ENCODE measurements at places on chromosomes 1 and 21. TPM values are rescaled to one million over a fixed set of nuclear protein-coding genes. Genes with fewer than 3 reads are reported as not detected.

MOB3C gene
- total RNA-seq = 14.5 TPM

FAM72C gene
- 0.59 TPM for total RNA-seq

METTL25B gene
- total RNA-seq = 41.3 TPM

FMO2 gene
- 141 TPM for total RNA-seq

DNA sequence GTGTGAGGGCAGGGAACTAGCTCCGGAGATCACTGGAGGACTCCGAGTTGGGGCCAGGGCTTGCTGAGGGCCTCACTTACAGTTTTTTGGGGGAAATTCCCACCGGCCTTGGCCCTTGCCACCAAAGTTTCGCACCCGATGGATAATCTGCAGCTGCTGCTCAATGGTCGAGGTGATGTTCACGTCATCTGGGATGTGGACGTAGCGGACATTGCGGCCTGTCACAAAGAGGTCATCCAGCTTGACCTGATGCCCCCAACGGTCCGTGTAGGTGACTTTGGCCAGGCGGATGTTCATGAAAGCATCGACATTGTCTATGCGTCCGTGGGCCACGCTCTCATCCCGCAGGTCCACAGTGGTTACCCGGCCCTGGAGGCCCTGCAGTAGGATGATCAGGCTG, 4.0 kb downstream of the LSM10 start:
- no peak overlapping the region for H3K27ac ChIP-seq
- no peak for DNase-seq
- no peaks in the 10 kb centered on the region for H3K4me1 ChIP-seq
- no peaks in the 10 kb centered on the region for H3K36me3 ChIP-seq

DNA sequence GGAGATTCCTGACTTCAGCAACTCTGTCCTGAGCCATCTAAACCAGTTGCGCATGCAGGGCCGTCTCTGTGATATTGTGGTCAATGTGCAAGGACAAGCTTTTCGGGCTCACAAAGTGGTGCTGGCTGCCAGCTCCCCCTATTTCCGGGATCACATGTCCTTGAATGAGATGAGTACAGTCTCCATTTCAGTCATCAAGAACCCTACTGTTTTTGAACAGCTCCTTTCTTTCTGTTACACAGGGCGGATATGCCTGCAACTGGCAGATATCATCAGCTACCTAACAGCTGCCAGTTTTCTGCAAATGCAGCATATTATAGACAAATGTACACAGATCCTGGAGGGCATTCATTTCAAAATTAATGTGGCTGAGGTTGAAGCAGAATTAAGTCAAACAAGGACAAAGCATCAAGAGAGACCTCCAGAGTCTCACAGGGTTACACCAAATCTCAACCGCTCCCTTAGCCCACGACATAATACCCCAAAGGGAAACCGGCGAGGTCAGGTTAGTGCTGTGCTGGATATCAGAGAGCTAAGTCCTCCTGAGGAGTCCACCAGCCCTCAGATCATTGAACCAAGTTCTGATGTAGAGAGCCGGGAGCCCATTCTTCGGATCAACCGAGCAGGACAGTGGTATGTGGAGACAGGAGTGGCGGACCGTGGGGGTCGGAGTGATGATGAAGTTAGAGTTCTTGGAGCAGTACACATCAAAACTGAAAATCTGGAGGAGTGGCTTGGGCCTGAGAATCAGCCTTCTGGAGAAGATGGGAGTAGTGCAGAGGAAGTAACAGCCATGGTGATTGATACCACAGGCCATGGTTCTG, 2.3 kb downstream of the ZBTB37 start:
- no peaks in the 10 kb centered on the region for H3K4me1 ChIP-seq
- DNase-seq = peak; percentile 45
- no peaks in the 10 kb centered on the region for H3K27me3 ChIP-seq
- H3K4me3 ChIP-seq = no peak overlapping the region
- H3K27ac ChIP-seq = peak overlapping the region; percentile 39

- no peak for DNase-seq
- H3K4me1 ChIP-seq = no peaks in the 10 kb centered on the region
- no peak overlapping the region for H3K4me3 ChIP-seq
- no peak overlapping the region for H3K27ac ChIP-seq
- H3K27me3 ChIP-seq = no peaks in the 10 kb centered on the region
Observed at GRCh38 chr1:59132295-59132694, 164.6 kb upstream of the FGGY start.

- peaks cover 11% of the 10 kb centered on the region for H3K4me1 ChIP-seq
- peaks cover 17% of the 10 kb centered on the region for H3K27me3 ChIP-seq
- H3K27ac ChIP-seq = peak overlapping the region; percentile 92
- DNase-seq = no peak
- no peaks in the 10 kb centered on the region for H3K36me3 ChIP-seq
Observed at GRCh38 chr1:1165900-1166421, 7.7 kb upstream of the TTLL10 start.

DNA sequence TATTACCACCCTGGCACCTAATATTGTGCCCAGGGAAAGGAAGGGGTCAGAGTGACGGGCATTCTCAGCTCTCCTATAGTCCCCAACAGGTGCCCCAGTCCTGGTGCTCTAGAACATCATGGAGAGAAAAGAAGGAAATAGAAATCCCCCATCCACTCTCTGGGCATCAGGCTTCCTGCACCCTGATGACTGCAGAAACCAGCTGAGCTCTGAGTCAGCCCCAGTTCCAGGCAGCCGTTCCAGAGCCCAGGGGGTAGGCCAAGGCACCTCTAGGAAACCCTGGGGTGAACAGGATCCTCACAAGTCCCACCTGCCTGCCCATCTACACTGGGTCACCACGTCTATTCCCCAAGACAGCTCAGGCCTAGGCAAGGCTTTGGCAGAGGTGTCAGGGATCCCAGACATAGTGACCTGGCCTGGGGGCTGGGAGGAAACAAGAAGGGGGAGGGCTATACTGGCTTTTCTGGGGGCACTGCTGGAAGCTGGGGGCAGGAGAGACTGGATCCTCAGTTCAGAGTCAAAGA, 709 bp downstream of the NECTIN4 start:
- H3K27me3 ChIP-seq = no peaks in the 10 kb centered on the region
- no peaks in the 10 kb centered on the region for H3K36me3 ChIP-seq
- no peak for DNase-seq
- no peak overlapping the region for H3K4me3 ChIP-seq

DNA sequence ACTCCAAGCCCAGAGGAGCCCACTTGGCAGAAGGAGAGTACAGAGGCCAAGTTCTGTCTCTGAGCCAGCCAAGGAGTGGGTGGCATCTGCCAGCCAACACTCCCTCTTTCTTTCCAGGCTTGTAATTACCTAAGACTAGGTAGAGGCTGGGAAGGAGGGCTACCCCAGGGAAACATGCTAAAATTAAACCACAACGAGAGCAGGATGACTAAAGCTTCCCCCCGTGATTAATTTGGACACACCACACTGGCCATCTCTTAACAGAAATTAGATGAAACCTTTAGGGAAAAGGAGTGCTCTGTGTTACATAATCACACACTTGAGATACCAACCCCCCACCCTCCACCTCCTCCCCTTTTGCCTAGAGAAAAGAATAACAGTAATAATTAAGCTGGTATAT, 102.1 kb upstream of the ZC3H12A start:
- no peak for DNase-seq
- no peaks in the 10 kb centered on the region for H3K4me1 ChIP-seq
- no peaks in the 10 kb centered on the region for H3K27me3 ChIP-seq
- no peaks in the 10 kb centered on the region for H3K36me3 ChIP-seq
- H3K4me3 ChIP-seq = no peak overlapping the region

GRCh38 chr1:12203216-12204007, 26.4 kb upstream of the VPS13D start:
- H3K4me3 ChIP-seq = no peak overlapping the region
- no peaks in the 10 kb centered on the region for H3K4me1 ChIP-seq
- no peaks in the 10 kb centered on the region for H3K27me3 ChIP-seq
- no peak for DNase-seq
- H3K27ac ChIP-seq = no peak overlapping the region
- H3K36me3 ChIP-seq = no peaks in the 10 kb centered on the region
